ENCODE measurements at places on chromosomes 3 and 15. TPM values are rescaled to one million over a fixed set of nuclear protein-coding genes. Genes with fewer than 3 reads are reported as not detected.

DNA sequence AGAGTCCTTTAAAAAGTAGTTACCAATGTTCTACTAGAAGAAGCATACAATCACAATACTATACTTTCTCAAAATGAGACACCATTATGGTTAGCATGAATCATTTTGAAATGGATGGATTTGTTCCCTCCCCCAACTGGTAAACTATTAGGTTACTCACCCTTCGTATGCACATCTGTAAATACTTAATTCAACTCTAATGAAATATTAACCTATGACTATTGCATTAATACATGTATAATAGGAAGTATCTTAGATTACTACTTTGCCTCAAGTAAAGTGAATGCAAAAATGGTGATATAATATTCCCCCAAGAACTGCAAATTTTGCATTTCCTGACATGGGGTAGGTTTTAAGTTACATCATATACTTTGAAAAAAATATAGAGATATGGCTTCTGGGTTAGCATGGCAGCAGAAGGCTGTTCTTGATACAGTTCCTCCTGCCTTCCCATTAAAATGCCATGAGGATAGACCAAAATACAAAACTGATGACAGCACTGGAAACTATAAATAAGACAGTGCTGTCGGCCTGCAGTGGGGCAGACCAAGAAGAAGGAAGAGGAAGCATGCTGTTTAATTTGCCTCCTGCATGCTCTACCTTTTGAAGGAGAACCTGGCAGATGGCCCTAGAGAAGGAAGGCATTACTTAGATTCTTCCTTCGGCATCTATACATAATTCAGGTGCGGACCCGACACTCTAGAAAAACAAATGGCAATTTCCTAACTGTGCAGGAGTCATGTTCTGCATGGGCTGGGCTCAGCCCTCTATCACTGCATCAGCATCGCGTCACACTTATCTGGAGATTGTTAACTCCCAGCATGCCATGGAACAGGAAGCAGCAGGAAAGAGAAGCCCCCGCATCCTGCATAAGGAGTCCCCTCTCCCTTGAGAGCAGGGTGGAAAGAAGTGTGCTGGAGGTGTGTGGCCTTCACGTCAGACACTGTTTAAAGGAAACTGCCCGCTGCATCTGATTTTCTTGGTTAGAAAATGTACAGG, 41.8 kb upstream of the NEO1 start:
- no peak for DNase-seq

GRCh38 chr3:189567766-189568420, 63.3 kb upstream of the TP63 start:
- no peak for DNase-seq

GRCh38 chr3:59788133-59788532, 738.3 kb upstream of the CFAP20DC start:
- DNase-seq: no peak

DNA sequence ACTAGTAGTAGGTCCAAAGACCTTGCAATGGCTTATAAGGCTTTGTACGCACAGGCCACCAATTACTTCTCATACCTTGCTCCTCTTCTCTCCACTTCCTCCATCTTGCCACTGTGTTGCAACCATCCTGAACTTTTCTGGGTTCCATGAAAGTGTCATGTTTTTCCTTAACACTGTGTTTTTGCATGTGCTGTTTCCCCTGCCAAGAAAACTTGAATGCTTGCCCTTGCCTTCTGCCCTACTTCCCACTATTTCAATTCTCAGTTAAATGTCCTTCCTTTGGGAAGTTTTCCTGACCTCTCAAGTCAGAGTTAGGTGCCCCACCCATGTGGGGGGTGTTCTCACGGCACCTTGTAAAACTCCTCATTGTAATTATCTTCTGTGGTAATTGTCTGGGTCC, 182.8 kb downstream of the THRB start:
- no peak for DNase-seq

GRCh38 chr15:54312528-54312927, 334.3 kb downstream of the UNC13C start:
- DNase-seq: no peak

GRCh38 chr15:45197512-45197911, 9.7 kb upstream of the SHF start:
- no peak for DNase-seq

Gene LYZL4
- not detected for total RNA-seq

Gene LDHAL6B
- total RNA-seq: not detected

Gene UNC45A
- total RNA-seq: 51.4 TPM

Gene BNC1
- not detected for total RNA-seq

Gene EXD1
- total RNA-seq: not detected

All from activated CD4-positive, alpha-beta T cell treated with anti-CD3 and anti-CD28 coated beads for 36 hours (primary cell).